ENCODE measurements at places on chromosomes 1 and 21.

DNA sequence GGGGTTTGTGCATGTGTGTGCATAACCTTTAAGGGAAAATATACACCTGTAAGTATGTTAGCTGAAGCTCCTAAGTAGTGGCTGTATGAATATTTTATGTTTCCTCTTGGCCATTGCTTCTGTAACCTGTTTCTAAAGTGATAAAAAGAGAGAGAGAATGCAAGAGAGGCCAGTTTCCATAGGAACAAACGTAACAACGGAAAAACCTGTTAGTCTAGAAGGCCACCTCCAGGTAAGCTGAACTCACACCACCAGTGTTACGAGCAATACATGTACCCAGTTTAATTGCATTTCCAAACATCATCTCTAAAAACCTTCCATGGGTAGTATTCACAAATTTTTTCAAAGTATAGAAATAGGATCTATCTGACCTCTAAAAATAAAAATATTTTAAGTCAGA is 63.1 kb downstream of the PLPPR4 start:
- DNase-seq, result peak; percentile 81

GRCh38 chr1:5648410-5649165 is 343.6 kb downstream of the NPHP4 start:
- DNase-seq, result no peak

GRCh38 chr21:26850116-26850643 is 5.0 kb upstream of the ADAMTS1 start:
- peak; percentile 3 for DNase-seq

GRCh38 chr1:158916085-158916484 is 15.3 kb upstream of the PYHIN1 start:
- no peak for DNase-seq

DNA sequence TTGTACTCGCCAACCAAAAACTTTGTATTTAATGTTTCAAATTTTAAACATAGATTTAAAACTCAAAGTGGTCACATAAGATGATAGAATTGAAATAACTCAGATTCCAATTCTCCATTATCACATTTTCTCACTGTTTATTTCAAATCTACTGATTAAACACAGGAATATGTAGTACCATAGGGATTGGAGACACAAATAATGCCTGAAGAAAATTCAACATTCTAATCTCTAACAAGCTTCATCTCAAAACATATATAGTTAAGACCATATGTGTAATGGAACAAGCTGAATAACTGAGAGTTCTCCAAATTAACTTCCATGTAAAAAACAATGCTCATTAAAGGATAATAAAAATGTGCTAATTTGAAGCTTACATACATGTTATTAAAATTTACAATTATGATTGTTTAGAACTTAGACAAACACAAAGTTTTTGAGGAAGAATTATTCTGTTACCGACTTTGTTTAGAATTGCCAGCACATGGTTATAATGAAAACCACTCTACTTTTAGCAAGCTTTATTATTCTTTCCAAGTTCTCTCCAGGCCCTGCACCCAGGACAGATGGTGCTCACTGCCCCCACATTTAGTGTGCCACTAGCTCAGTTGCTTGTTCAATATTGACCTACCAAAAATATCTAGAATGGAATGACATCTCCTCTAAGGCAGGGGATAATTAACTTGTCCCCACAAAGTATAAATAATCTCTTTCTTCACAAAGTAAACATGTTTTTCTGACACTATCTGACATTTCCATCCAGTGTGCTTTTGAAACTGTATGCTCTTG is 467.2 kb downstream of the TTLL7 start:
- DNase-seq, result no peak
